ENCODE measurements at places on chromosomes 7 and 10.

DNA sequence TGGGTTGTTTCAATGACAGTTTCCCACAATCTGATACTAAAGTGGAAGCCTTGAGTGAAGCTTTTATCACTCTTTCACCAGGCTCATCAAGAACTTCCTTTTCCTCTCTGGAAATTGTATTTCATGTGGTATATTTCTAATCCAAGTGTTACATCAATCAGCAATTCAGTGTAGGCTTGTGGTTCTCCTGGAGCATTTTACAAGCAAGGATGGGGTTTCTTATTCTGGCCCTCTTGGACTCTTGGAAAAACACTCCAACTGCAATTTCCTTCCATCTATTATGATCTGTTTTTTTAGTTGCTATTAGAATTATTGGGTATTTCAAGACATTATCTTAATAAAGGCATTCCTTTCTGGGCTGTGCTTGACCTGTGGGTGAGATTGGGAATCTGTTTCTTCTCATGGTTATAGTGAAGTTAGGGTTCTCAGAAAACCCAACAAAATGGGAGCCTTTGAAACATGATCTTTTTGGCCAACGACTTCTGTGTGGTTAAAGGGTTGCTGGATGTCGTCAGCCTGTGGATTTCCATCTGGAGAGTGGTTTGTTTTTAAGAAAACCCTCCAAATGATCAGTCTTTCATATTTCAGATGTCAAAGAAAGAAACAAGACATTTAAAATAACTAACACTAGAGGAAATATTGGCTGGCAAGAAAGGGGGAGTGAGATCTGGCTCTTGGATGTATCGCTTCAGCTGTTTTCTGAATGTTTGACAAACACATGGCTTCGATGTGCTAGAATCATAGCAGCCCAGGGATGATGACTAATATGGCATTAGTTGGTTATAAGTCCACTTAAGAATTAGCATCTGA, 540.2 kb downstream of the LRMDA start:
- peak; percentile 19 for DNase-seq

DNA sequence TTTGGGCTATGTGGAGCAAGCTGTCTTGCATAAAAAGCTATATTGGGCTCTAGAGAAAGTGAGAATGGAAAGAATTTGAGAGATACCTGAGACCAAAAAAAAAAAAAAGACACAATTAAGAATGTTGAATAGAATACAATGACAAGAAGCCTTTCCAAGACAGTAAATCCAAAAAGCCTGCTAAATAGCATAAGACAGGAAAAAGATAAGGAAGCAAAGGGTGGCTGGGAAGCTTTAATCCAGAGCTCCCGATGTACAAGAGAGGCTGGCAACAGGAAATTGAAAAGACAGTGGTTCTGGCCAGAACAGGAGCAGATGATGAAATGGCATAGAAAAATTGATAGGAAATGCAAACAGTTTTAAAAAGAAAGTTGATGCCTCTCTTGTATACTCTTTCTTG, 174.9 kb downstream of the CACNA2D1 start:
- peak; percentile 18 for DNase-seq

DNA sequence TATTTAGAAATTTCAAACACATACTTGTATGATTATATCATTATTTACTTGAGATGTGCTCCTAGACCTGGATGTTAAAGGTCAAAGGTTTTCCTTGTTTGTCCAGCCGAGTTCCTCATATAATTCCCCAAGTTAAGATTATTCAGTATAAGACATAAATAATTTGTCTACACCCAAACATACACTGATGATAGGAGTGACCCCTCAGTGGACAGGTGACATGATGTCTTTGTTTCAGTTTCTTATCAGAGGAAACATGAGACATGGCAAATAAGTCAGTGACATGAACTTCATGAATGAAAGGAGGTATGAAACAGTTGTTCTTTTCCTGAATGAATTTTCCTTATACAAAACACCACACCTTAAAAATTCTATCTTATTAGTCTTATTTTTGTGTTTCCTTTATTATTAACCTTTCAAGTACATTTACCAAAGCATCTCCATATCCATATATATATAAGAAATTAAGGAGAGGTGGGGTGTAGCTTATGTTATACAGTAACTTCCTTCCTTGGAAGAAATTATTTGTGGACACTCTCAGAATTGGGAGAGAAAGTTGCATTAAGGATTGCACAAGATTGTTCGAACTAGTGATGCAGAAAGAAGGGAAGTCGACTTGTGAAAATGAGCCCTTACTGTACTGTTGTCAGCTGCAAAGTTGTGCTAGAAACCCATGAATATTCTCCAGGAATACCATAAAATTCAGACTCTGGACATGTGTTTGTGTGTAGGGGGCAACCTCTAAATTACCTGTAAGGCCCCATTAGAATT, 60.5 kb downstream of the POM121L12 start:
- DNase-seq = no peak

DNA sequence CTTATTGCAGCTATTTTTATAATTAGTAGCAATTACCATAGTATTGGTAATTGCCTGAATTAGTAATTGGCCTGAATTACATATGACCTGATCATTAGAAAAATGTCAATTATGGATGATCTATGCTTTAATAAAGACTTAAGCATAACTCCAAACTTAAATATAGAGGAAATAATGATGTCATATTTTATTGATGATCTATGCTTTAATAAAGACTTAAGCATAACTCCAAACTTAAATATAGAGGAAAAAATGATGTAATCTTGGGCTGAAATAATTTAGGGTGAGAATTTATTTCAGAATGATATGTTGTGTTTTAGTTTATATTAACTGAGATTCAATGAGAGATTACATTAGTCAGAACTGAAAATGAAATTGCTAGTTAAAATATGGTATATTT, 266.0 kb upstream of the DKK1 start:
- DNase-seq = no peak

- DNase-seq = peak; percentile 79
These were observed 22.0 kb downstream of the ITGB8 start for GRCh38 chr7:20352573-20353306.

Measured in fibroblast of pulmonary artery (primary cell).